NCI-H774 (cell line): ENCODE measurements at places on chromosomes 3 and 15.

DNA sequence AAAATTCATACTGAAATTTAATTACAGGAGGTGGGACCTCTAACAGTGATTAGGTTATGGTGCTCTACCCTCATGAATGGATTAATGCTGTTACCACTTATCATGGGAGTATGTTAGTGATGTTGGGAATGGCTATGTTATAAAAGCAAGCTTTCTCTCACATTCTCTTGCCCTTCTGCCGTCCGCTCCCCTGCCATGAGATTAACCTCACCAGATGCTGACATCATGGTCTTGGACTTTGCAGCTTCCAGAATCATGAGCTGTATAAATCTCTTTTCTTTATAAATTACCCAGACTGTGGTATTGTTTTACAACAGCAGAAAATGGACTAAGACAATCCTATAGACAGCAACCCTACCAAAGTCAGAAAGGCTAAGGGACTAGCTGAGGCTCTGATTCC is 884.8 kb downstream of the FHIT start:
- no peak for DNase-seq

- no peak for DNase-seq
These were observed 116.3 kb upstream of the MEF2A start for GRCh38 chr15:99449514-99449913.

DNA sequence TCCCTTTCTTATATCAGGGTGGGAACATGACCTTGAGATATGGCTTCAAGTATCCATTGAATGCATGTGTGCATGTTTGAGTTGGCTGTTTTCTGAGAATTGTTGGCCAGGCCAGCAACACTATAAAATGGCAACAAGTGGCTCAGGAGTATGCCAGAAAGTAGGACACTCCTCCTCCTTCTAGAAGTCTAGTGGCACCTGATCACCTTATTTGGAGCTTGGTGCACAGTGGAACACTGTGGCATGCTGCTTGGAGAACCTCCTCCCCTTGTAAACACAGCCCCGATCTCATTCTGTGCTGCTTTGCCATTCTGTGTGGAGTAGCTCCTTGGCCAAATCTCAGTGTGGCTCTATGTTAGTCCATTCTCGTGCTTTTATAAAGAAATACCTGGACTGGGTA is 114.8 kb upstream of the NDN start:
- no peak for DNase-seq

DNA sequence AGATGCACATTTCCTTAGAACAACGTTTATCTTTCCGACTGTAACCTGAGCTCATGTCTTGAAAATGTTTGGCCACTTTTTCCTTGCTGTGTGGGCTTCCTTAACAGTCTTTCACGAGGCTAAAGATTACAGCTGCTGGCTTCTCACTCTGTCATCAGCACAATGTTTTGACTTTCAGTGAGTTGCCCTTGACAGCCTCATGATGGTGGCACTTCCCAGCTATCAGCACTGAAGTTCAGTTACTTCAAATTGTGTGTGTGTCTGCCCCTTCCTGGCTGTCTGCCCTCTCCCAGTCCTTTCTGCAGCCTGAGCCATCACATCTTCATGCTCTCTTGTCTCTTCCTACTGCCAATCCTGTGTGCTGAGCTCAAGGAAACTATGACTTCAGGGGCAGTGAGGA is 152.2 kb downstream of the NTRK3 start:
- no peak for DNase-seq

DNA sequence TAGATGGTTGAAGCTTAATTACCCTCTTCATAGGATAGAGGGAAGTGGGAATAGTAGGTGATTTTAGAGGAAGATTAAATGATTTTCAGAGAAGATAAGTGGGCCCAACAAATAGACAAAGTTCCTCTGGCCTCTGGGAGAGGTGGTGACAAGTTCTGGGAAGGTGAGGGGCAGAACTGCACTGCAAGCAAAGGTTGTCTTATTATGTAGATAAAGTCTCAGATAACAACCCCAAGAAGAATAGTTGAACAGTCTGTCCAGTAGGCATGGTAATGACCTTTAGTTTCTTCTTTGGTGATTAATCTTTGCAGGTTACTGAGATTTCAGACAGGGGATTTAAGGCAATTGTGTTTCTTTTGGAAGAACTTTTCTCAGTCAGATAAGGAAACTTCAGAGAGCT is 439.1 kb downstream of the ROBO2 start:
- no peak for DNase-seq

DNA sequence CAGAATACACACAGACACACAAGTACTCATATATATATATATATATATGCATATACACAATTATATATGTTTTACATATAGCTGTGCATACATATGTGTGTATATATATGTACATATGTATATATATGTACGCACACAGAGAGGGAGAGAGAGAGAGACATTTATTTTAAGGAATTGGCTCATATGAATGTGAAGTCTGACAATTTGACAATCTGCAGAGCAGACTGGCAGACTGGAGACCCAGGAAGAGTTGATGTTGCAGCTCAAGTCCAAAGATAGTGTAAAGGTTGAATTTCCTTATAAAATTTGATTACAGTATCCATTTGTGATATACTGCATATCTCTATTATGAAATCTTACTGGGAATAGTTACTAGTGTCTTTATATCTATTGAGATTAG is 1330.3 kb upstream of the CADM2 start:
- DNase-seq = no peak

DNA sequence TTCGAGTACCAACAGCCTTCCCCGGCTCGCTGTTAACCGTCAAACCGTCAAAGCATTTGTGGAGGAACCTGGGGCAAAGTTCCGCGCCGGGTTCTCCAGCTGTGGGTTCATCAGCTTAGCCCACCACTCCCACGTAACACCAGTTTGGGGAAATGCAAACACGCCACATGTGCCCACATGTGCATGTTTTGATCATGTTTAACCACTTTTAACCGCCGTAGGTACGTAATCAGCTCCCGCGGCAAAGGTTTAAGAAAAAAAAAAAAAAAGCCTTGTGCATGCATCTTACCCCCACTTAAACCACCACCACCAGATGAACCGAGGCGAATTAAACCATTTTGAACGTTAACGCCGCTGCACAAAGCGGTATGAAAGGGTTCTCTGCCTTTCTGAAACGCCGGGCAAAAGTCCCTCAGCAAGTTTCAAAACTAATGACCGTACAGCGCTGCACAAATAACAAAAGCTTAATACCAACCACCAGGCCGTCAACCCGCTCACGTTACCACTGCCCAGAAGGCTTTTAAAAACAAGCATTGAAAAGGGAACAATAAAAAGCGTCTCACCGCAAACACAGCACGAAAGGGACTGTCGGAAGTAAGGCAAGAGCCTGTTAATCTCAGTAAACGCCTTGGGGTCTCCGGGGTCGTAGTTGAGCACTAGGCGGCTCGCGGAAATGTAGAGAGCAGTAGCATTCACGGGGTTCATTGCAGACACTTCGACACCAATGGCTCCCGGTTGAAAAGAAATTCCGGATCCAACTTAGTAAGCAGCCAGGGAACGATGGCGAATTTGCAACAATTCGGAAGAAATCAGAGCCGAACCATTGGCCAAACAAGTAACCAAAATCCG is 1.5 kb downstream of the MSL2 start:
- DNase-seq = no peak

- DNase-seq = peak; percentile 10
These were observed 224.3 kb upstream of the P2RY1 start for GRCh38 chr3:152610622-152611021.
